Thyroid gland (tissue), 4 donors: ENCODE measurements at places on chromosomes 7 and 10. TPM values are rescaled to one million over a fixed set of nuclear protein-coding genes. Genes with fewer than 3 reads are reported as not detected.

DNA sequence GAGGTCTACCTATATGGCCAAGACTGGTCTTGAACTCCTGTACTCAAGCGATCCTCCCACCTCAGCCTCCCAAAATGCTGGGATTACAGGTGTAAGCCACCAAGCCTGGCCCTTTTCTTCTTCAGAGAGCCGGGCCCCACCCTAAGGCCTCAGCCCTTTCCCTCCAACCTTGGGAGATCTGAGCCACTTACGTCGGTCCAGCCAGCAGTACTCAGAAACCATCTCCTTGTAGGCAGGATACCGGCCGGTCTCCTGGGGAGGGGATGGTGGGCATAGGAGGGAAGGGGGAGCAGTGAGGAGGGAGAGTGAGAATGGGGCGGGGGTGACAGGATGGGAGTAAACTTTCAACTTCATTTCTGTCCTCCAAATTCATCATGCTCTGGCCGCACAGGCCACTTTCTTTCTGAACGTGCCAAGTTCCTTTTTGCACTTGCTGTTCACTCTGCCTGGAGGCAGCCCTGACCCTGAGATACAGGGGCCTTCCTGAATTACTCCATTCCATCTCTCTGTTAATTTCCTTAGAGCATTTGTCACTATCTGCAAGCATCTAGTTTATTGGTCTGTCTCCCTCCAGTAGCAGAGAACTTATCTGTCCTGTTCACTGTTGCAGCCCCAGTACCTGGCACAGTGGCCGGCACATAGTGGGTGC lies 10.4 kb downstream of the PDZD7 start:
- no peak for DNase-seq
- no peaks in the 10 kb centered on the region for H3K36me3 ChIP-seq
- peaks cover 7% of the 10 kb centered on the region for H3K4me1 ChIP-seq

DNA sequence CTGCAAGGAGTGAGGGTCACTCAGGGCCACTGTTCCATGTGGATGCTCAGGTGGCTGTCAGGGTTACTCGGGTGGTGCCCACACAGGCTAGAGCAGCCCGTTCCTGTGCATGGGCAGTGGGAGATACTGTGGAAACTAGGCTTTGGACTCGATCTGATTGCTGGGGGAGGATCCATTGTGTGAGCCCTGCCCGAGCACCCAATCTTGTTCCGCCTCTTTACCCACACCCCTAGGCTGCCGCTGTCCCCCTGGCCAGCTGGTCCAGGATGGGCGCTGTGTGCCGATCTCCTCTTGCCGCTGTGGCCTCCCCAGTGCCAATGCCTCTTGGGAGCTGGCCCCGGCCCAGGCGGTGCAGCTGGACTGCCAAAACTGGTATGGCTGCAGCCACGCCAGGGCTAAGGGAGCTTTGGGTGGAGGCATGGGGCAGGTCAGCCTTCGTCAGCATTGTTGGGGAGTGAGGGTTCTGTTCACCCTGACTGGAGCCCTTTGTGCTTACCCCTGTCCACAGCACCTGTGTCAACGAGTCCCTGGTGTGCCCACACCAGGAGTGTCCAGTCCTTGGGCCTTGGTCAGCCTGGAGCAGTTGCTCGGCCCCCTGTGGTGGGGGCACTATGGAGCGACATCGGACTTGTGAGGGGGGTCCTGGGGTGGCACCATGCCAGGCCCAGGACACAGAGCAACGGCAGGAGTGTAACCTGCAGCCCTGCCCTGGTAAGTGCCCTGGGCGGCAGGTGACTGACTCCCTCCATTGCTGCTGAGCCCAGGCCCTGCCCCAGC lies 12.4 kb upstream of the ZNF862 start:
- no peak overlapping the region for H3K4me3 ChIP-seq
- H3K36me3 ChIP-seq: no peaks in the 10 kb centered on the region
- no peaks in the 10 kb centered on the region for H3K27me3 ChIP-seq
- DNase-seq: no peak
- H3K4me1 ChIP-seq: peaks cover 3% of the 10 kb centered on the region

DNA sequence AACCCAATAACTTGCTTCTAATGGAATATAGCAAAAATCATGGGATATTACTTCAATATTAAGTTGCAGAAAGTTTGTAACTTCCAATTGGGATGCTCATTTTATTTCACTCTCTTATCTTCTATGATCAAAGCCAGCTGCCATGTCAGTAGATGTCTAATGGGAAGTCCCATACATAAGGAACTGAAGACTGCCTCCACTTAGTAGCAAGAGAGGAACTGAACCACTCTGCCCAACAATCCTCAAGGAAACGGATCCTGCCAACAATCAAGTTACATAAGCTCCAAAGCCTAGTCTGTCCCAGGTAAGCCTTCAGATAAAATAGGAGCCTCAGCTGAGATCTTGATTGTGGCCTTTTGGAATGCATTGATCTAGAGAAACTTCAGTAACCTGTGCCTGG lies 431.5 kb upstream of the PCDH15 start:
- H3K27me3 ChIP-seq: no peaks in the 10 kb centered on the region
- no peaks in the 10 kb centered on the region for H3K36me3 ChIP-seq
- no peak overlapping the region for H3K27ac ChIP-seq
- DNase-seq: no peak

DNA sequence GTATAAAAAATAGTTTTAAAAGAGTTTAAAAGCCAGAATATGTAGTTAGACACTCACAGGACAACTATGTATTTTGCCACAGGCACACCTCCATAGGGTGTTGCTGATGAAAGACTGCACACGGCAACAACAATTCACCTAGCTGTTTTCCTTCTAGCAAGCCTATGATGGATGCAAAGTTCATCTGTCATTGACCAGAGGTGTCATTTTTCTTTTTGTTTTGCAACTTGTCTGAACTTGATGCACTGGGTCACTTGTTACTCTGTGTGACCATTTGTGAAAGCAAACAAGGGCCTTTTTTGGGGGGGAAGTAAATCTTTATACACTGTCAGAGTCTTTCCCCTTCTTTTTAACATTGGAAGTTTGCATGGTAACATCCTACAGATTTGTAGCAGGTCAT lies 258.0 kb upstream of the SEMA3A start:
- H3K27ac ChIP-seq: no peak overlapping the region
- H3K36me3 ChIP-seq: no peaks in the 10 kb centered on the region
- no peak overlapping the region for H3K4me3 ChIP-seq
- H3K4me1 ChIP-seq: no peaks in the 10 kb centered on the region

- H3K27me3 ChIP-seq: no peaks in the 10 kb centered on the region
- H3K4me3 ChIP-seq: no peak overlapping the region
- no peak for DNase-seq
- H3K4me1 ChIP-seq: no peaks in the 10 kb centered on the region
- H3K36me3 ChIP-seq: no peaks in the 10 kb centered on the region
Measured at GRCh38 chr10:128080641-128081040, 45.6 kb downstream of the MKI67 start.

GRCh38 chr10:34139559-34139958 lies 675.5 kb downstream of the PARD3 start:
- H3K4me3 ChIP-seq: no peak overlapping the region
- H3K27me3 ChIP-seq: no peaks in the 10 kb centered on the region
- DNase-seq: no peak
- H3K36me3 ChIP-seq: no peaks in the 10 kb centered on the region
- H3K27ac ChIP-seq: no peak overlapping the region

DNA sequence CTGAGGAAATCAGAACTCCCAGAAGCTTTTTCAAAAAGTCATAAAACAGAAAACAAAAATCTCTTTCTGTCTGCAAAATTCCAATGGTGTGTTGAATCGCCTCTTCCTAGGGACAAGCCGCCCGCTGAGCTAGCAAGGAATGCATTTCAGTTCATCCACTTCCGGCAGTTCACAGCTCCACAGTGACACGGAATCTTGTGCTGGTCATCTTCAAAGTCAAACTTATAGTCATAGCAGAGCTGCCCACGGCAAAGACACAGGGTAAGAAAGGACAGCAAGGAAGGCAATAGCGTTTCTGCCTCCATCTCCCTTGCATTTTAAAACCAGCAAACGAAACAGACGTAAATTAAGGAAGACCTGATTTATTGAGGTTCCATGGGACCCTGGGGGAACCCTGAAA lies 111.2 kb downstream of the GALNT11 start:
- H3K27me3 ChIP-seq: no peaks in the 10 kb centered on the region
- no peak overlapping the region for H3K27ac ChIP-seq
- no peak for DNase-seq
- no peak overlapping the region for H3K4me3 ChIP-seq
- peaks cover 38% of the 10 kb centered on the region for H3K36me3 ChIP-seq
- no peaks in the 10 kb centered on the region for H3K4me1 ChIP-seq

The TMEM140 gene
- total RNA-seq: 13.7 TPM

The PNLIPRP1 gene
- total RNA-seq: not detected

The KDM7A gene
- total RNA-seq: 29.8 TPM
